GM12865 (cell line): ENCODE measurements at places on chromosomes 12 and 14.

- DNase-seq = no peak
Observed at GRCh38 chr12:116975779-116976393, 65.1 kb downstream of the FBXW8 start.

DNA sequence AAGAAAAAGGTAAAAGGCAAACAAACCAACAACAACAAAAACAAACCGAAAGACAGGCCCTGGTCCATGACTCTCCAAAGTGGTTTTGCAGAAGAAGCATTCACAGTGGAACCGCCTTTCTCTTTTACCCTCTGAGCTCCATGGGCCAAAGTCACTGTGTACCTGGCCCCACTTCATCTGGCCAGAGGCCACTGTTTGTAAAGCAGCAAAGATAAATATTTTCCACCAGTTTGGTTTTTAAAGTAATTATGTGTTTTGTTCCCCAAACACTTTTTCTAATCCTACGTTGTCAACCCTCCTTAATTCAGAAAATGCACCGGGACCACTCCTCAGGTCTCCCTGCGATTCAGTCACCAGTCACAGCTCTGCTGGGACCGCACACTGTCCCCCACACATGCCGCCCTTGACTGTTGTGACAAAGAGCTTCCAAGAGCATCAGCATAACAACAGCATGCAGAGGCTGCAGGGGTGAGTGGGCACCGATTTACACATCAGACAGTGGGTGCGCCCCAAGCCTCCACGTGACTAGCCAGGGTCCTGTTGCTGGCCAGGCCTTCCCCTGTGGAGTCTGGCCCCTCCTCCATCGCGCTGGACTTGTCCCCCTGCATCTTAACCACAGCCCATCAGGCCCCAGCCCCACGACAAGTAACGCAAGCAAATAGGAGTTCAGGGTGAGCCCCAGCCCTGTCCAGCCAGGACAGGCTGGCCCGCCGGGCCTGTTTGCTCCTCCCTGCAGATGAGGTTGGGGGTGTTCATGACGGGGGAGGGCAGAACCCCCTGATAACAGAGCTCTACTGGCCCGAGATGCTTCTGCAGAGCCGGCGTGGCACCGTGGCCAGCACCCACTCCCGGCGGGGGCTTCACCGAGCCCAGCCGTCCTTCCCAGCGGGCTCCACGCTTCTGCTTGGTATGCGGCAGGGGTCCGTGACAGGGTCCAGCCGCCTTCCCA lies 65.2 kb upstream of the DIO3 start:
- DNase-seq = no peak

- peak; percentile 77 for DNase-seq
Observed at GRCh38 chr12:118136559-118137003, 657 bp downstream of the PEBP1 start.

- no peak for DNase-seq
Observed at GRCh38 chr12:72863671-72864070, 591.5 kb downstream of the TRHDE start.

DNA sequence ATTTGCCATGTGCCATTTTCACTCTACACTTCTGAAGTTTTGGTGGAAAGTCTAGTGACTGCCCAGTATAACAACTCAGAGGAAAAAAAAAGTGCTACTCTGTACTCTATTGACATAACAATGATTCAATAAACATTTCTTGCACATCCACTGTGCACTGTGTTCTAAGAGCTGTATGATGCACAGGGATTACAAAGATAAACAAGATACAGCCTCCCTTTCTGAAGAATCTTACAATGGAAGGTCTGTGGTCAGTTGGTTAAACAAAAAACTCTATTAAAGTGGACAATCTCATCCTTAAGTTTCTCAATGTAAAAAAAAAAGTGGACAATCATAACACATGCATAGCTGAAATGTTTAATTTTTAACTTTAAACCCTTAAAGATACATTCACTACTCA lies 105.7 kb upstream of the RASSF8 start:
- DNase-seq = no peak

DNA sequence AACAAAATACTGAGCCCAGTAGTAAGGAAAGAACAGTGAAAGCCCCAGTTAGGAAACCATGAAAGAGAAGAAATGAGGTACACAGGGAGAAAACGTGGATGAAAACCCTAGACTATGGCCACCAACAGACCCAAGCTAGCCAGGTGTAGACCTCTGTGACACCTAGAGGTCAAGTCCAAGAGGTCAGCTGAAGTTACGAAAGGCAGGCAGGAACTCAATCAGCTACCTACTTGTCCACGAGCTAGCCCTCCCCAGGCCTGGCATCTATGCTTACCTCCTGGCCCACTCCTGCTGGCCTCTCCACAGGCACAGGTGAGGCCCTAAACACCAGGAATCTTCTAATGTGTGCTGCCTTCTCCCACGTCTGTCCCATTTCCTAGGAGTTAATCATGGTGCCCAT lies 48.7 kb downstream of the DPF3 start:
- no peak for DNase-seq

DNA sequence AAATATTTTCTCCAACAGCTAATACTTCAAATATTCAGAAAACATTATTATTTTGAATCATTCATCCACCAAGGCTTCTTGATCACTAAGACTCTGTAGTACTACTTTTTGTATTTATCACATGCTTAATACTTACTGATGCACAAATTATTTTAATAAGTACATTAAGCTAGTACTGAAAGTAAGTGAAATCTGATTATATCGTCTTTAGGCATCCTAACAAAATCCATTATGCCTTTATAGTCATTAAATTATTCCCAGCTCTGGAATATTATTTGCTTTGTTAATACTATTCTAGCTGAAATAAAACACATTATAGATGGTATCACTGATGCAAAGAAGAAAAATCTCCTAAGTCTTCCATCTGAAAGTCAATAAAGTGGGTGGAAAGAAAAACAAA lies 75.1 kb upstream of the TTC7B start:
- no peak for DNase-seq
